Right lobe of liver (tissue), 6 donors: ENCODE measurements at places on chromosomes 2 and 18. TPM values are rescaled to one million over a fixed set of nuclear protein-coding genes. Genes with fewer than 3 reads are reported as not detected.

GULP1 gene
- 4.4 TPM for total RNA-seq

ZSWIM2 gene
- total RNA-seq, result not detected

COL3A1 gene
- 69.2 TPM for total RNA-seq

KRTCAP3 gene
- 5.6 TPM for total RNA-seq

GRCh38 chr2:228575897-228576296, 394.4 kb upstream of the SPHKAP start:
- H3K4me1 ChIP-seq, result no peaks in the 10 kb centered on the region
- H3K27me3 ChIP-seq, result no peaks in the 10 kb centered on the region
- no peak overlapping the region for H3K4me3 ChIP-seq
- no peaks in the 10 kb centered on the region for H3K36me3 ChIP-seq
- DNase-seq, result no peak

- no peak overlapping the region for H3K27ac ChIP-seq
- H3K36me3 ChIP-seq, result no peaks in the 10 kb centered on the region
- H3K4me3 ChIP-seq, result no peak overlapping the region
- H3K27me3 ChIP-seq, result no peaks in the 10 kb centered on the region
Observed at GRCh38 chr2:239602290-239603282, 201.8 kb upstream of the HDAC4 start.

DNA sequence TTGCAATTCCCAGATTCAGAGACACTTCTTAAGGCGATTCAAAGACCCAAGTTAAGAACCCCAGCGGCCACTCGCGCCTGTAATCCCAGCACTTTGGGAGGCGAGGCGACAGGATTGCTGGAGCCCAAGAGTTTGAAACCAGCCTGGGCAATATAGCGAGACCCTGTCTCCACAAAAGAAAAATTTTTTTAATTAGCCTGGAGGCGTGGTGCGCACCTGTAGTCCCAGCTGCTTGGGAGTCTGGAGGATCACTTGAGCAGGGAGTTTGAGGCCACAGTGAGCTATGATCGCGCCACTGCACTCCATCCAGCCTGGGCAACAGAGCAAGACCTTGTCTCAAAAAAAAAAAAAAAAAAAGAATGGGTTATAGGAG, 585 bp upstream of the ANAPC1 start:
- H3K36me3 ChIP-seq, result no peaks in the 10 kb centered on the region
- no peak for DNase-seq
- no peaks in the 10 kb centered on the region for H3K27me3 ChIP-seq
- H3K27ac ChIP-seq, result peak overlapping the region; percentile 70
- H3K4me3 ChIP-seq, result peak overlapping the region; percentile 100

DNA sequence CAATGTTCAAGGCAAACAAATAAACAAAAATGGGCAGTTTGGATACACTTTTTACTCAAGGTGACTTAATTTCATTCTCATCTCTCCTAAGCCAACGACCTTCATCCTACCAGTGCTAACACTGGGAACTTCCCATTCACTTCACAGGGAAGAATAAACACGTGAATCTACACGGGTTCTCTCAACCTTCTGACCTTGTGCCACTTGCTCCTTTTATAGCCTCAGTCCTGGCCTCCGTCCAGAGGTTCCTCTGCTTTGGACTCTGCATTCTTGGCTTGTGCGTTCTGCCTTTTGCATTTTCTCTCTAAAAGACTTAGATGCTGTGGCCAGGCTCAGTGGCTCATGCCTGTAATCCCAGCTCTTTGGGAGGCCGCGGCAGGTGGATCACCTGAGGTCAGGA, 13.8 kb downstream of the ZNF2 start:
- DNase-seq, result peak; percentile 60
- H3K27ac ChIP-seq, result no peak overlapping the region
- H3K36me3 ChIP-seq, result no peaks in the 10 kb centered on the region
- H3K4me1 ChIP-seq, result no peaks in the 10 kb centered on the region
- no peaks in the 10 kb centered on the region for H3K27me3 ChIP-seq

GRCh38 chr2:241814643-241815476, 5.9 kb downstream of the NEU4 start:
- H3K4me3 ChIP-seq, result no peak overlapping the region
- peaks cover 22% of the 10 kb centered on the region for H3K4me1 ChIP-seq
- no peak overlapping the region for H3K27ac ChIP-seq
- H3K27me3 ChIP-seq, result no peaks in the 10 kb centered on the region
- DNase-seq, result no peak

DNA sequence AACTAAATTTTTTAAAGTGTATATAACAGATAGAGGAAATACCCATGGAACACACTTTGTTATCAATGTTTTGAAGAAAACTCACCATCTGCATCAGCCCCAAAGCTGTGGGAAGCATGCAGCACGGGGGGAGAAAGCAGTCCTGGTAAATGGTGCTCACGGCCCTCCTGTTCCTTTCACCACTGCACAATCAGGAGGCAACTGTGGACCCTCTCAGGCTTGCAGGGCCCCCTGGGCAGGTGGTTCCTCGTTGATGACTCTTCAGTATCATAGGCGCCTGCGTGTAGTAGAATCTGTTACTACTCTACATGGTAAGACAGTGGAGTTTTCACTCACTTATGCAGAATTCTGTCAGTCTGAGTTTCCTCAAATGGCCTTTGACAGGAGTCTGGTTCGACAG, 4.9 kb upstream of the CNDP1 start:
- no peaks in the 10 kb centered on the region for H3K27me3 ChIP-seq
- no peak overlapping the region for H3K27ac ChIP-seq
- peak; percentile 15 for DNase-seq

- H3K4me1 ChIP-seq, result peaks cover 75% of the 10 kb centered on the region
- no peaks in the 10 kb centered on the region for H3K36me3 ChIP-seq
- H3K27ac ChIP-seq, result peak overlapping the region; percentile 20
- H3K4me3 ChIP-seq, result no peak overlapping the region
- no peak for DNase-seq
- no peaks in the 10 kb centered on the region for H3K27me3 ChIP-seq
Observed at GRCh38 chr2:197182668-197183067, 127.9 kb downstream of the ANKRD44 start.

METAP1D gene
- total RNA-seq, result 7.3 TPM

ZNF512 gene
- 5.5 TPM for total RNA-seq

GRCh38 chr2:134884435-134884834, 34.2 kb upstream of the CCNT2 start:
- H3K4me3 ChIP-seq, result no peak overlapping the region
- H3K27ac ChIP-seq, result no peak overlapping the region
- no peaks in the 10 kb centered on the region for H3K27me3 ChIP-seq
- H3K36me3 ChIP-seq, result peaks cover 20% of the 10 kb centered on the region
- H3K4me1 ChIP-seq, result no peaks in the 10 kb centered on the region

CNDP1 gene
- 14.9 TPM for total RNA-seq

TWIST2 gene
- total RNA-seq, result 0.15 TPM

CXCR4 gene
- total RNA-seq, result 12.6 TPM
